ENCODE measurements at places on chromosomes 1 and 21.
A peak's percentile ranks its signal among the peaks of the same experiment; 100 is the strongest.

DNA sequence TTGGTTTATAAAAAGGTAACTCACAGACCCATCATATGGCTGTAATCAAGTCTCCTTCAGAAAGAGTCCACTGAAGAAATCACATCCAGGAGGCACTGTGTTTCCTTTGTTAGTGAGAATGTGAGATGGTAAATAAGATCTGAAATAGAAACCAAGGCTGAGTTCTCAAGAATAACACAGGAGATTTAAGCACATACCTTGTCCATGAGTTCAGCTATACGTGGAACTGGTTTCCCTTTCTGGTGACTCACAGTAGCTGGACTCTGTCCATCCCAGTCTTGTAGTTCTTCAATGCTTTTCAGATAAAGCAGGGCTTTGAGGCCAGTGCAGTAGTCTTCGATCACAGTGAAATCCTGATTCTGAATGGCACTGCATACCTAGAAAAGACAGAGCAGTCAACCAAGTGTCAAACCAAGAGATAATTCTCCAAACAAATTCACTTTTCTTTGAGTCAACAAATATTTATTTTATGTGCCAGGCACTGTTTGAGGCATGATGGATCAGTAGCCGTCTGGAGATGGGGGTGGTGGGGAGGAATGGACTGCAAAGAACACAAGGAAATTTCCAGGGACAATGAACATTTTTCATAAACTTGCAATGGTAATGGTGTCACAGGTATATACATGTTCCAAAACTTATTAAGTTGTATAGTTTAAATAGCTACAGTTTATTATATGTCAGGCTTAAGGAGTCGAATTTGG, 471.4 kb downstream of the PTBP2 start:
- DNase-seq = no peak

- DNase-seq = no peak
Observed at GRCh38 chr1:55288245-55288644, 73.1 kb upstream of the USP24 start.

GRCh38 chr1:54398963-54399528, 7.1 kb downstream of the SSBP3 start:
- no peak for DNase-seq

- no peak for DNase-seq
Observed at GRCh38 chr1:4969556-4970129, 315.2 kb downstream of the AJAP1 start.

DNA sequence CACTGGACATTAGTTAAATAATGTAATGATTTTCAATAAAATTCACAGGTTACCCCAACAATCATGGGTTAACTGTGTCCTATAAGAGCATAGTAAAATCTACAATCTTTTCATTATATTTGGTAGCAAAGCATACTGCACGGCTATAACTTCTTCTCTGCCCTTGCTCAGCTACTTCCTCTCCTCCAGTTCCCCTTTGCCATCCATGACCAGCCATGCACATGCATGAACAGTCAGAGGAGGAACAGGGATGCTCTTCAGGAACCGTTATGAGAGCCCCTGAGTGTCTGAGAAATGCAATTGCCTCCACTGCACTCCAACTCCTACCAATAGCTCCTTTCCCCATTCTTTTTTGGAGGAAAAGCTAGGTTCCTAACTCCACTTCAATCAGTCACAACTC, 646.7 kb downstream of the LTN1 start:
- DNase-seq = no peak

DNA sequence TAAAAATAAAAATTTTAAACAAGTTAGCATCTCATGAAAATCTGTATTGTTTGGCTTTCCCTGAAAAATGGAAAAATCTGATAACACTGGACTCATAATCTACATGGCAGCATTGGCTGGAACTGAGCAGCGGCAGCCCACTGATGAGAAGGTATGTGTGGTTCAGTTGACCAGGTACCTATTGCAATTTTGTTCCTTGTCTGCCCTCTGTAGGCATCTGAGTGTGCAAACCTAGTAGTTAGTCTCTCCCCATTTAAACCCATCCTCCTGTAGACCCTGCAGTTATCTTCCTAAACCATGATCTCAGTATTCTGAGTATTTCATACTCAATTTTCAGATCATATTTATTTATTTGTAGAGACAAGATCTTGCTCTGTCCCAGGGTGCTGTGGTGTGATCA, 59.4 kb upstream of the SERBP1 start:
- DNase-seq = no peak

DNA sequence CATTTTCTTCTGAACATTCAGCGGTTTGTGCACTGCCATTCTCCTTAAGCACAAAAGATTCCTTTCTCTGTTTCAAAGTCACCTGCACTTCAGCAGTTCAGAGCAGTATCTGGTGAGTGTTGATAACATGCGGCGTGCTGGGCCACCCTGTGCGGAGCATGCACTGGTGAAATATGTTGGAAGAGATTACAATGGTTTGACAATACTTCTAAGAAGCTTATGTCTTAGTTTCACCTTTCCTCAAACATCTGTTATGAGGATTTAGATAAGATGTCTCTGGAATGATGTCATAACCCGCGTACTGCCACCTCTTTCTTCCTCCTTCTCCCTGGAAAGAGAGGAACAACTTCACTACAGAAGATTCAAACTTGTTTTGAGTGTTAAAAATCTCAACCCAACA, 650.3 kb downstream of the AJAP1 start:
- DNase-seq = no peak

DNA sequence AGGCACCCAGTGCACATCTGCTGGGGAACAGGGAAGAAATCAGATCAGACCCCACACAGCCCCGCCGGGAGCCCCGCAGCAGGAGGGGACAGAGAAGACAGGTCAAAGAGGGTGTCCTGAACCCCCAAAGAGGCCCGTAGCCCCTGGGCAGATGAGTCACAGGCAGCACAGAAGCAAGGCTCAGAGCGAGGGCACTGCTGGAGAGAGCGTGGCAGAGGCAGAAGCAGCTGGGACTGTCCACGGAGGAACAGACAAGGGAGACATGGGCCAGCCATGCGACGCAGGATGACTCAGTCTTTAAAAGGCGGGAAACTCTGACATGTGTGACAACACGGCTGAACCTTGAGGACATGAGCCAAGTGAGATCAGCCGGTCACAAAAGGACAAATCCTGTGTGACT, 14.5 kb upstream of the PRDM16 start:
- no peak for DNase-seq

GRCh38 chr1:68384321-68384813, 65.4 kb downstream of the RPE65 start:
- DNase-seq = no peak

DNA sequence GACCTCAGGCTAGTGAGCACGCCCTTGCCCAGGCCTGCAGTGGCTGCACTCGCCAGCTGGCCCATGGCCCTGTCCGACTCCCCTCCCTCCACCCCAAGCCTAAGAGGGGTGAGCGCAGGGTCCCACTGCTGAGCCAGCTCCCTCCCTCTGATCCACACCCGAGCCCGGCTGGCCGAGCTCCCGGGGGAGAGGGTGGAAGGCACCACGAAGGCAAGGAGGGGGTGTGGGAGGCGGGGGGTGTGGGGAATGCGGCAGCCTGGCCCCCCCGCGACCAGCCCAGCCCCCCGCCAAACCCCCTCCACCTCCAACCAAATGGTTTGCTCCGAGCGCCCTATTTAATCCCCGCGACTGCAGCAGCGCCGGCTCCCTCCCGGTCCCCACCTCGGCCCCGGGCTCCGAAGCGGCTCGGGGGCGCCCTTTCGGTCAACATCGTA, at the start of gene CADM3:
Gene CADM3 (plus strand): TSS at position 362 of the 434 bp plus-strand sequence. CDS start 151 bp downstream, outside the sequence.
- DNase-seq = no peak

DNA sequence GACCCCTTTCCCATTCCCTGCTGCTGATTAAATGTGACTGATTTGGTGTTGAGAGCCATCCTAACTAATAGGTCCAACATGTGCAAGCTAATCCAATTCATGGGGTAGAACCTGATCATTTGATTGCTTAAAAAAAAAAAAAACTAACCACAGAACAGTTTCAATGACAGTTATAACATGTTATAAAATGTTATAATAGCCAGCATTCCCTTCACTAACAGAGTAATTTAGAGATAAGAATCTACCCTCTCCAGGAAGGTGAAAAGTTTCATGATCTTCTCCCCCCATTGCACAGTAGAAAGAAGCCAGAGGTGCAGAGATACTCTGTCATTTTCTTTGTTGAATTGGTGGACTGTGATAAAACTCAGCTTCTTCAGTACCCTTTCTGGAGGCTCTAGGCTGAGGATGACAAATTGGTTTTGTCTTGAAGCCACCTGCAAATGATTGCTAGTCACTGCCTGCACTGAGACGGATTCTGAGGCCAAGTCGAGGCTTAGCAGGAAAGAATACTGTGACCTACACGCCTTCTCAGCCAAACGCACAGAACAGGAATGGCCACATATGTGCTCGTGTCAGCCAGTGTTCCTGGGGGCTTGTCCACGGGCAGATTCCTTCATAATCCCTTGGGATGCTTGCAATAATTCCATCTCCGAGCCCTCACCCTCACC, 215.7 kb upstream of the IRF2BP2 start:
- DNase-seq = no peak

- DNase-seq = no peak
Observed at GRCh38 chr21:45372732-45373355, 32.1 kb upstream of the COL18A1 start.

DNA sequence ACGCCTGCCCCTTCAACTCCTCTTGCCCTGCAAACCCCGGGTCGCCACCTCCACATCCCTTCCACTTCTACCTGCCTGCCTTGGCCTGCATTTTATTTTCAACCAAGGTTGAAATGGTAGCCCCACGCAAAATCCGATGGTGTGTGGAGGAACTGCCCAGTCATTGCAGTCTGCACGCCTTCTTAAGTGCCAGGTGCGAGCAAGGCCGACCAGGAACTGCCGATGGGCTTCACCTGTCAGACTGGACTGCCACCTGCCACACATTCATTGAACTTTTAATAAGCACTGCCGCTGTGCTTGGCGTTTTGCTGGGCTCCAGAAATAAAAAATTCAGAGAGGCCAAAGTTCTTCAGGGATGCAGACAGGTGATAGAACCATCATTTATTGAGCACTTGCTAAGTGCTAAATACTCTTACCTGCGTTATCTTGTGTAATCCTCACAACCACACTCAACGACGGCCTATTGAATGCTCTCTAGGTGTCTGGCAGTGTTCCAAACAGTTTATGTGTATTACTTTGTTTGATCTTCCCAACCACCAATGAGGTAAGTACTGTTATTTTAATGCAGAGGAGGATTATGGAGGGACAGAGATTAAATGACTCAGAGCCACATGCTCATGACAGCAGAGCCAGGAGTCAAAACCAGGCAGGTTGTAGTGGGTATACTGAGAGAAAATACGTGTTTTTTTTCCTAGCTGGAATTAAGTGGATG, 36.2 kb downstream of the CACHD1 start:
- peak; percentile 8 for DNase-seq

DNA sequence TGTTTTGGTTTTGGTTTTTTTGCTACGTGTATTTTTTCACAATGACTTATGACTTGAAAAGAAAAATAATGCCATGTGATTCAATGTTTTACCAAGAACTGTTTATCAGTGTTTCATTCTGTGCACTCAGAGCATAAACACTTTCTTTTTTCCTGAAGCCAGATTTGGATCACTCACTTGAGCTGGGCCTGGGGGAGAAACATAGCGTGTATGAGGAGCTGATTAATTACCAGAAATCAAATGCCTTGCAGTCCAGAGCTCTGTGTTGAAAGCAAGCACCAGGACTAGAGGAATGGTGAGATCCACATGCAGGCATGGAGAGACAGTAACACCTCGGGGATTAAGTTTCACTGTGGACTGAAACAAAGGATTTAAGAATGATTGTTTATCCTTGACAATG, 642.1 kb upstream of the ADGRL2 start:
- DNase-seq = no peak

GRCh38 chr1:17839641-17840196, 84.6 kb downstream of the ACTL8 start:
- no peak for DNase-seq

GRCh38 chr1:168287237-168287664, 6.6 kb downstream of the TBX19 start:
- DNase-seq = no peak

DNA sequence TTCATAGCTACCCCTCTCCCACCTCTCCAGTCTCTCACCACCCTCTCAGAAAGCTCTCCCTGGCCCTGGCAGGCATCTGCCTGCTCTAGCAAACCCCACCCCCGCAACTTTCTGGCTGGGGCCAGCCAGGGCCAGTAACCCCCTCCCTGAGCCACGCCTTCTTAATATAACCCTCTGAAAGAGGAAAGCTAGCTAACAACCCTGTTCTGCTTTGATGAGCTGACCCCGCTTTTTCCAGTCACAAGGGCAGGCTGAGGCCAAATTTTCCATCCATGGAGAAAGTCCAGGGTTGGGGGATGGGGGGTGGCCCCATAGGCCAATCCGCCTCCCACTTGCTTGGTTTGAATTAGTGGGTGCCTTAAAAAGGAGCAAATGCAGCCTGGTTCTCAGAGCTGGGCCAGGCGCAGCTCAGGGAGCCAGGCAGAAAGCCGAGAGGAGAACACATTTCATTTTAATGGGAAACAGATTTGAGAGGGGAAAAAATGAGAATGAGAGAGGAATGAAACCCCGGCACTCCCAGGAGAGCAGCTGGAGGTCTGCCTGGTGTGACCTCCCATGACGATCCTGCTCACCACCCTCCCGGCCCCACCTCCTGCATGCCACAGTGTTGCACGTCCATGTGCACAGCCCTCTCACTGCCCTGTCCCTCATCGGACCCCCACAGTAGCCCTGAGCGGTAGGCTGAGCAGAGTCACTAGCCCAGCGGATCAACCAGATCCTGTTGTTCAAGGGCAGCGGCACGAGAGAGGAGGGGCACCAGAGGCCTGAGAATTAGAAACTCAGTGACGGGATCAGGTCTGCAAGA, 62.3 kb downstream of the OPTC start:
- no peak for DNase-seq

DNA sequence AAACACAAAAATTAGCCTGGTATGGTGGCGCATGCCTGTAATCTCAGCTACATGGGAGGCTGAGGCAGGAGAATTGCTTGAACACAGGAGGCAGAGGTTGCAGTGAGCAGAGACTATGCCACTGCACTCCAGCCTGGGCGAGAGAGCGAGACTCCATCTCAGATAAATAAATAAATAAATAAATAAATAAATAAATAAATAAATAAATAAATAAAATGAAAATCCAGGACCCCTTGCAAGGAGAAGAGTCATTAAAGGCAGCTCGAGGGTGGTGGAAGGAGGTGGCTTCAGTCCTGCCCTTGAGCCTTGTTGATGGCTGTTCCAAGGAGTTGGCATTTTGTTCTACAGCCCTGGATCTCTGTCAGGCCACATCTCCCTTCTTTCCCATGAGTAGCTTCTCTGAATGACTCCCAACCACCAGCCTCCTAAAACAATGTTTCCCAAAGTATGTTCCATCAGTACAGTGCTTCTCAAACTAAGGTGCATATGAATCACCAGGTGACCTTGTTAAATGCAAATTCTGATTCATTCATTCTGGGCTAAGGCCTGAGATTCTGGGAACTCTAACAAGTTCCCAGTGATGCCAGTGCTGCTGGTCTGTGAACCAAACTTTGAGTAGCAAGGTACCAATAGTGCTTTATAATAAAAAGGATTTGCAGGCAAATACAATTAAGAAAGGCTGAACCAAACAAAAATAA, 99.0 kb downstream of the KCNN3 start:
- DNase-seq = no peak

Measured in activated CD4-positive, alpha-beta T cell treated with anti-CD3 and anti-CD28 coated beads, Interleukin-2, amount 50 U/mL, for 48 hours (primary cell).